ENCODE measurements at places on chromosomes 16 and 17.

GRCh38 chr16:49503256-49504022, 129.8 kb downstream of the C16orf78 start:
- DNase-seq = no peak

DNA sequence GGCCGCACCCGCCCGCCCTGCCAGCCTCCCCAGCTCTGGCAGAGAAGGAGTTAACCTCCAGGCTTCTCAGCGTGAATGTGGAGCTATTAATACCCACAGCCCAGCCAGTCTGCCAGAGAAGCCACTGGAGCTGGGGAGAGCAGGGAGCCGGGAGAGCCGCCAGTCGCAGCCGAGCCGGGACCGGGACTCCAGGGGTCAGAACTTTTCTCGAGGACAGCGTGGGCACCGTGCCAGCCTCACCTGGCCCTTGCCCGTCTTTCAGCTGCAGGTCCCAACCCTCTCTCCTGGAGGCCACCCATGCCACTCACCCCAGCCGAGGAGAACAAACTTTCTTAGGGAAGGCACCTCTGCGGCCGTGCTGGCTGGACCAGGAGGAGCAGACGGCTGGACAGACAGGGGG, 33.8 kb upstream of the SBK1 start:
- no peak for DNase-seq

DNA sequence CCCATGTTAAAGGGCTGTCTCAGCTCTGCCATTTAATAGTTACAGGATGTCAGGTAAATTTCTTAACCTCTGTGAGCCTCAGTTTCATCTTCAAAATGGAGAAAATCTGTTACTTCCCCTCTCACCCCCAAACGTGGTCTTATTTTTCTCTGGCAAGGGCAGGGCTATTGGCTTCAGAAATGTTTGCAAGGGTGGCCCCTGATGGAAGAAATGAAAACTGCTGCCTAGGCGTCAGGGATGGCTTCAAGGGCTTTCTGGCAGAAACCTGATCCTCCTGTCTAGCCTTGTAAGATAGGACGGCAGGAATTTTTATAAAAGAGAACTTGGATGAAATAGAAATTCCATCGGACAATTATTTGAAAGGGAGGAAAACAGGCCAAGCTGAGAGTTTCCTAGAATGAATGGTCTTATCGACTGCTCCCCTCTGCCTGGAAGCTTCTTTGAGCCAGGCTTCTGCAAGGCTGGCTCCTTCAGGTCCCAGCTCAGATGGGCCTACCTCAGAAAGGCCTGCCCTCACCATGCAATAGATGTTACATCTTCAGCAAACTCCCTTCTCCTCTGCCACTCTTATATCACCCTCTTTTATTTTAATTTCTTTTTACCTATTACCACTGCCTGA, 43.0 kb upstream of the TANGO6 start:
- peak; percentile 54 for DNase-seq

- no peak for DNase-seq
These were observed 60.6 kb downstream of the C16orf82 start for GRCh38 chr16:27127308-27127707.

Measured in CD4-positive, alpha-beta T cell treated with Interleukin-10 for 1 hour (primary cell).